NCI-H446 (cell line): ENCODE measurements at places on chromosomes 3 and 15.

GRCh38 chr3:24401090-24401810 is 93.4 kb downstream of the THRB start:
- DNase-seq = no peak

- DNase-seq = no peak
These were observed 67.8 kb downstream of the ITGA11 start for GRCh38 chr15:68364028-68364659.

DNA sequence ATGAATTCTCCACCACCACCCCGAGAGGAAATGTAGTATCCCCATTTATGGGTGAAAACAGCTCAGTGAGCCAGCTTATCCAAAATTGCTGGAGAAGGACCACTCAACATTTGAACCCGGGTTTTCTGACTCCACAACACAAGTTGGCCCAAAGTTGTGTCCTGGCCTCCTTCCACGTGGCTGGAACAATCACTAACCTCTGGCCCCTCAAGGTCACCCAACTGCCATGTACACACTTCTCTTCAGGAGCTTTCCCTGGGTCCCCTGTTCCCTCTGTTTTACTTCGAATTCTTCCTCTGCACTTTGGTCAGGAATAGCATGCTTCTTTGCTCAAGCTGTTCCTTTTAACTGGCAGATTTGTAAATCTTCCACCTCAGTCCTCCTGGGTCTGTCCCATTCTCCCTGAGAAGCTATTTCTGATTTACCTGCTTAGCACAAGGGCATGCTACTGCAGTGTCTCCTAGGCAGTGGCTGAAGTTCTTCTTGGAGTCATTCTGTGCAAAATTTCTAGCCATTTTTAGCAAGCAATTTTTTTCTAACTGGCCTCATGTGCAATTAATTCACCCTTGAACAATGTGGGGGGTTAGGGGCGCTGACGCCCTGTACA is 39.2 kb downstream of the TRIM71 start:
- no peak for DNase-seq

- DNase-seq = no peak
These were observed 24.0 kb downstream of the ACSBG1 start for GRCh38 chr15:78210349-78210717.

DNA sequence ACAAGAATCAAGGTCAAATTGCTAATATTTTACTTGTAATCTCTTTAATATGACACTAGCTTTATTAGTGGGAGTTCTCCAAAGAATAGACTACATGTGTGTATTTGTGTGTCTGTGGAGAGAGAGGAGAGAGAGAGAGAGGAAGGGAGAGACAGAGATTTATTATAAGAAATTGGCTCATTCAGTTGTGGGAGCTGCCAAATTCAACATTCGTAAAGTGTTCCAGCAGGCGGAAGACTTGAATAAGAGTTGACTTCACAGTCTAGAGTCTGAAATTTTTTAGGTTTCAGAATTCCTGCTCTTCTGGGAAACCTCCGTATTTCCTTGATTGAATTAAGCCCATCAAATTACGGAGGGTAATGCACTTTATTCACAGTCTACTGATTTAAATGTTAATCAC is 4.7 kb upstream of the CLDN1 start:
- no peak for DNase-seq

DNA sequence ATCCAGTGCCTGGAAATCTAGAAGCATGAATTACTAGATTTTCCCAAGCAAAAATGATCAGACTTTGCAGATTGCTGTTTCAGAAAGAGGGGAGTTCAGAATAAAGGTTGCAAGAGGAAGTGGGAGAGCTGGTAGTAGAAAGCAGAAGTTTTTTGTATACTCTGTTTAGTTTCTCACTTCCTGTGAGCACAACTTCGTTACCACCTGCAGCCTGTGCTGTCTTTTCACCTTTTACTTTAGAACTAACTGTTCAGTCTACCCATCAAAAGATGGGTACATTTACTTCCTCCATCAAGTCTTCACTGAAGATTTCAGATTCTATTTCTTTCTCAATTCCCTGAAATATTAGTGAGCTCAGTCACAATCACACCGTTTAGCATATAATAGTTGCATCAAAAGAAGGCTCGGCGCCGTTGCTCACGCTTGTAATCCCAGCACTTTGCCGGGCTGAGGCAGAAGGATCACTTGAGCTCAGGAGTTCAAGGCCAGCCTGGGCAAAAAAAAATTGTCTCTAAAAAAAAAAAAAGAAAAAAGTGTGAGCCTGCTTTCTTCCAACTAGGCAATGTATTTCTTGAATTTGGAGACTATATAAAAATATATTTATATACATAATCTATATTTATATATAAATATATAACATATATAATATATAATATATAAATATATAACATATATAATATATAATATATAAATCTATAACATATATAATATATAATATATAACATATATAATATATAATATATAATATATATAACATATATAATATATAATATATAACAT is 1.8 kb upstream of the CEP97 start:
- DNase-seq = no peak

DNA sequence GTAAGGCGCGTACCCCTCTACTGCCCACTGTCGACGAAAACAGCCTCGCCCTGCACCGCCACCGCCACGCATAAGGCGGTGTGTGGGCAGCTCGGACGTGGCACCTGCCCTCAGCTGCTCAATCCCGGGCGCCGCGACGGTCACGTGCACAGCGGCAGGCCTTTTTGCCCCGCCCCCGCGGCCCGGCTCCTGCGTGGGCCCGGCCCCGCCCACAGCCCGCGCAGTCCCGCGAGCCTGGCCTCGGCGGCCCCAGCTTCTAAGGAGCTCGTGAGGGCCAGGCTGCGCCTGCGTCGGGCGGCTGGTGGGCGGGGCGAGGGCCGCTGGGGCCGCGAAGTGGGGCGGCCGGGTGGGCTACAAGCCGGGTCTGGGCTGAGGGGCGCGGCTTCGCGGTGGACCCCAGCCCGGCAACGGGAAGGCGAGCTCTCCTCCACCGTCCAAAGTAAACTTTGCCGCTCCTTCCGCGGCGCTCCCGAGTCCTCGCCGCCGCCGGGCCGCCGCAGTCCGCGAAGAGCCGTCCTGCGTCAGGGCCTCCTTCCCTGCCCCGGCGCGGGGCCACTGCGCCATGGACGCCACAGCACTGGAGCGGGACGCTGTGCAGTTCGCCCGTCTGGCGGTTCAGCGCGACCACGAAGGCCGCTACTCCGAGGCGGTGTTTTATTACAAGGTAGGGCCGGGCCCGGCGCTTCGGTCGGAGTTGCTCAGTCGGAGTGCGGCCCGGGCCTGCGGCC is at the start of gene CAPN7:
TSS of gene CAPN7 (plus strand) at position 313 of the 728 bp plus-strand sequence. CDS start at position 563, 250 bp downstream.
- no peak for DNase-seq

GRCh38 chr3:180538493-180538892 is 63.5 kb upstream of the TTC14 start:
- no peak for DNase-seq

GRCh38 chr3:4071481-4072184 is 231.5 kb upstream of the SETMAR start:
- DNase-seq = no peak
